ENCODE measurements at places on chromosomes 1 and 21. TPM values are rescaled to one million over a fixed set of nuclear protein-coding genes. Genes with fewer than 3 reads are reported as not detected.

The OPRD1 gene
- 0.03 TPM for total RNA-seq

The OLIG2 gene
- total RNA-seq: not detected

The EXTL1 gene
- not detected for total RNA-seq

The CFHR4 gene
- total RNA-seq: not detected

The NDUFS5 gene
- 1,133 TPM for total RNA-seq

The SLC2A5 gene
- not detected for total RNA-seq

The LRRC8C gene
- 11.1 TPM for total RNA-seq

GRCh38 chr21:36692835-36693488 lies 6.0 kb upstream of the SIM2 start:
- no peak for DNase-seq

GRCh38 chr1:29385966-29386365 lies 149.6 kb downstream of the PTPRU start:
- no peak for DNase-seq

DNA sequence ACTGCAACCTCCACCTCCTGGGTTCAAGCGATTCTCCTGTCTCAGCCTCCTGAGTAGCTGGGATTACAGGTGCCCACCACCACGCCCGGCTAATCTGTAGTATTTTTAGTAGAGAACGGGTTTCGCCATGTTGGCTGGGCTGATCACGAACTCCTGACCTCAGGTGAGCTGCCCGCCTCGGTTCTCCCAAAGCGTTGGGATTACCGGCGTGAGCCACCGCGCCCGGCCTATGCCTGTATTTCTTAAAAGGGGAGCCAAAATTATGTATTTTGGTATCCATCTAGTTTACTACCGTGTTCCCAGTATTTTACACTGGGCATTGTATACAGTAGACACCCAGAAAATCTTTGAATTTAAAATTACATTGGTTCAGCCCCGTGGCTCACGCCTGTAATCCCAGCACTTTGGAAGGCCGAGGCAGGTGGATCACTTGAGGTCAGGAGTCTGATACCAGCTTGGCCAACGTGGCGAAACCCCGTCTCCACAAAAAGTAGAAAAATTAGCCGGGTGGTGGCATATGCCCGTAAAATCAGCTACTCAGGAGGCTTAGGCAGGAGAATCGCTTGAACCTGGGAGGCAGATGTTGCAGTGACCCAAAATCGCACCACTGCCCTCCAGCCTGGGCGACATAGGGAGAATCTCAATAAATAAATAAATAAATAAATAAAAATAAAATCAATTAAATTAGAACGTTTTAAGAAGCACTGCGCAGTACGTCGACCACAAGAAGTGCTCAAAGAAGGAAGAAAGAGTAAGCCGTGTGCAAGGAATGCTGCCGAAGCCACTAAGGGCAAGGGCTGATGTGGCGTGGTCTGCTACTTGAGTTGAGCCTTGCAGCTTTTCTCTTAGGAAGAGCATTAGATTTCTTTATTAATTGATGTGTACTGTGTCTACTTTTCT lies 1.5 kb upstream of the THRAP3 start:
- no peak for DNase-seq

- DNase-seq: no peak
Measured at GRCh38 chr1:202802998-202803932, 5.0 kb downstream of the KDM5B start.

GRCh38 chr1:149962039-149962647 lies 25.5 kb upstream of the MTMR11 start:
- peak; percentile 61 for DNase-seq

DNA sequence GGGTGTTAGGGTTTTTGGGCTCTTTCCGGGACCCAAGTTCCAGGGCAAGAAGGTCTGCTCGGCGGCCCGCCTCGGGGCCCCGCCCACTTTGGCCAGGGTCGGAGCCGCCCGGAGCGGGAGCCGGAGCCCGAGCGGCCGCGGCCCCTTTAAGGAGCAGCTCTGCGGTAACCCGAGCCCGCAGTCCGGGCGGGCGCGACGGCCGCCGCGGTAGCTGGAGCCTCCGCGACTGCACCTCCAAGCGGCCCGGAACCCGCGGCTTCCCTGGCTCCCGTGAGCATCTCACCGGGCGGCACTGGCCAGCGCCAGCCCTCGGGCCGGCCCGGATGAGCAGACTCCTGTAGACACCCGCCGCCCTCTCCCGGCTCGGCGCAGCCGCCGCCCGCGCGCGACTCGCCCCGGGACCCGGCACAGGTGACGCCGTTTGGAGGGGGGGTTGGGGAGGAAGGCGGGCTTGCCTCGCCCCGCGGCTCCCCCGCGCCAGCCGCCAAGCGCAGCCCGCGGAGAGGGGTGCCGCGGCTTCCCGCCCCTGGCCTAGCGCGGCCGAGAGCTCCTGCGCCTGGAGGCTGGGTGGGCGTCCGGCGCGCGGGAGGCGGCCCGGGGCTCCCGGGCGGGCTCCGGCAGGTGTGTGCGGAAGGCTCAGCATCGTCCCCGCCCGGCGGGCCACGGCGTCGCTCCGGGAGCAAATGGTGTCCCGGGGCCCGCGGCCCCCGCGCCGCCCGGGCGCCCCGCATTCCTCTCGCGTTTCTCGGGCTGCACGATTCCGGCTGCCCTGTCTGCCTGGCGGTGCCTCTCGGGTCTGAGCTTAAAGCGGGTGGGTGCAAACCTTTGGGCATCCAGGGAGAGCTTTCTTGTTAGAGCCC lies at the start of gene TLCD4:
TLCD4 (plus strand) TSS at position 149 of the 860 bp plus-strand sequence. CDS start 26,547 bp downstream, outside the sequence.
- peak; percentile 57 for DNase-seq

DNA sequence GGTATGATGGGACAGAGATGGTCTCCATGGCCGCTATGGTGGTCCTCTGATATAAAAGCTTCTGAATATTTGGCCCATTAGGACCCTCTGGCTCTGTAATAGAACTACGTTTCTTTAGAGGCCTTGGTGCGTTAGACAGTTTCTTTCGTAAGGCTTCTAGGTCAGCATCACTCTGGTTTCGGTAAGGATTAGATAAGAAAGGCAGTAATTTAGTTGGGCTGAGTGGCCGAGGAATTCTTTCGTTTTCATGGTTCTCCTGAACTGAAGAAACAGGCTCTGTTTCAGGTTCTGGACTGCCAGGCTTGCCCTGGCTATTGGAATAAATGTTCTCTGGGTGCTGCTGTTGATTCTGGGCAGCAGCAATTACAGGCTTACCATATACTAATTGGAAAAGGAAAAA lies 49.5 kb downstream of the TP53BP2 start:
- DNase-seq: no peak

DNA sequence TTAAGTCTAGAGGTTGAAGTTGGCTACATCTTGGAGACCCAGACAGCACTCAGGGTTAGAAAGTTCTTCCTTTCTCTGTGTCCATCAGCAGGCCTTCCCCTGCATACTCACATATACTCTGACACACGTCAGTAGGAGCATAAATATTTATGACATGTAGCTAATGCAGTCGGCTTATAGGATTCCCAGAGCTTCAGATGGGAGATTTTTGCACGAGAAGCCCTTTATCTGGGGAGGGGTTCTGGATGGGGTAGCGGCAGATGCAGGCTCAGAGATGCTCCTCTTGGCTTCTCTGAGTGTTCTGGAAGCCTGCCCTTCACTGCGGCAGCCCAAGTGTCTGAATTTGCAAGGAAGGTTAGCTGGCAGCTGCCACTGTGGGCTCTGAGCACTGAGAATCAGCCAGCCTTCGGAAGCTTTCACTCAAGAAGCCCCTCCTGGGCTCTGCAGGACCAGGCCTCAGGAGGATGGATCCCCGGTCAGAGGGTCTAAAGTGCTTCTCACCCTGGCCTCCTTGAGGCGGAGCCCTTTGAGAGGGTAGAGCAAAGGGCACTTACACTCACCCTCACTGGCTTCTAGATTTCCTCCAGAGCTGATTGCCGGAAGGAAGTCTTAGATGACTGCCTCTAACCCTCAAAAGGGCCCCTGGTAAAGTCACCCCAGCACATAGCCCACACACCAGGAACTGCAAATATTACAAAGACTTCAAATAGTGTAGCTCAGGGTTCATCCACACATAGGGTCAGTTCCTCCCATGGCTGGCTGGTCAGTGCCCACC lies 68.1 kb upstream of the NFASC start:
- no peak for DNase-seq

DNA sequence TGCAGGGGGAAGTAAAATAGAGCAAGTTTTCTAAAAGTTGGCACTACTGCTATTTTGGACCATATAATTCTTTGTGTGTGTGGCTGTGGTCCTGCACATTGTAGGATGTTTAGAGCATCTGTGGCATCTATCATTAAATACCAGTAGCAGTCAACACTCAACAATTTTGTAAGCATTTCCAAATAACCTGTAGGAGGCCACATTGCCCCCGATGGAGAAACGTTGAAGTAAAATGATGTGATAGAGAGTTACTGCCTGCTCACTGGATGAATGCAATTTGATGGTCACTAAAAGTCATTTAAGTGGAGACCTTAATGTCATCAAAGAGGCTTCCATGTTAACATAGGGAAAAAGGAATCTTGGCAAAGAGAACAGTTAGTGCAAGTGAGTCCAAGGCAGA lies 560.8 kb downstream of the NEGR1 start:
- no peak for DNase-seq

DNA sequence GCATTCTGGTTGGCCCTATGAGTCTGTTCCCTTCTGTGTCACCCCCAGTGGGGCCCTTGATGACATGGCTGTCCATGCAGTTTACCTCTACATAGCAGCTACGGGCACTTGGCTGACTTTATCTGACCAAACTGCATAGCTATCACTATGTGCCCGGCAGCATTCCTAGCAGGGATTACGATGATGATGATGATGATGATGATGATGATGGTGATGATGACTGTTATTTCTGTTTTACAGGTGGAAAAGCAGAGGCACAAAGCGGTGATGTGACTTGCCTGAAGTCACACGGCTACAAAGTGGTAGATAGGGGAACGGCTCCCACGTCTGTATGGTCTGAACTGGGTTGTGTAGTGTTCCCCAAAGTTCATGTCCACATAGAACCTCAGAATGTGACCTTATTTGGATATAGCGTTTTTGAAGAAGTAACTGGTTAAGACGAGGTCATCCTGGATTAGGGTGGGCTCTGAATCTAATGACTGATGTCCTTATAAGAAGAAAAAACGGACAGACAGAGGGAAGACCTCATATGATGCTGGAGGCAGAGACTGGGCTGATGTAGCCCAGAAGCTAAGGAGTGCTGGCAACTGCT lies 57.6 kb downstream of the RUNX1 start:
- DNase-seq: no peak

DNA sequence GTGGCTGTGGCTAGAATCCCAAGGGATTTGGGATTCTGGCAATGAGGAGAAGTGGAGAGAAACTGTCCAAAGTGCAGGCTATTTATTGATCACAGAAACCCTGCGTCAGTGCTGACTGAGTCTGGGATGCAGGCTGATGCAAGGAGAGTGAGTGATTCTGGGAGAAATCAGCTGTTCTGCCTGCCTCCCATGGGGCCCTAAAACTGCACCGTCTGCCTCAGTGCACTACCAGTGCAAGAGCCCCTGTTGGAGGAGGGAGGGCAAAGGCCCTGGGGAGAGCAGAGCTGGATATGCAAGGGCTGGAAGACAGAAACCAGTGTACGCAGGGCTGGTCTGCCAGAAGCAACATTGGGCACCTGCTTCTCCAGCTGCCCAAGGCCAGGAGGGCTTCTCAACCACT lies 42.6 kb downstream of the C1orf198 start:
- DNase-seq: no peak

- DNase-seq: no peak
Measured at GRCh38 chr1:226461087-226461486, 53.2 kb upstream of the PARP1 start.

DNA sequence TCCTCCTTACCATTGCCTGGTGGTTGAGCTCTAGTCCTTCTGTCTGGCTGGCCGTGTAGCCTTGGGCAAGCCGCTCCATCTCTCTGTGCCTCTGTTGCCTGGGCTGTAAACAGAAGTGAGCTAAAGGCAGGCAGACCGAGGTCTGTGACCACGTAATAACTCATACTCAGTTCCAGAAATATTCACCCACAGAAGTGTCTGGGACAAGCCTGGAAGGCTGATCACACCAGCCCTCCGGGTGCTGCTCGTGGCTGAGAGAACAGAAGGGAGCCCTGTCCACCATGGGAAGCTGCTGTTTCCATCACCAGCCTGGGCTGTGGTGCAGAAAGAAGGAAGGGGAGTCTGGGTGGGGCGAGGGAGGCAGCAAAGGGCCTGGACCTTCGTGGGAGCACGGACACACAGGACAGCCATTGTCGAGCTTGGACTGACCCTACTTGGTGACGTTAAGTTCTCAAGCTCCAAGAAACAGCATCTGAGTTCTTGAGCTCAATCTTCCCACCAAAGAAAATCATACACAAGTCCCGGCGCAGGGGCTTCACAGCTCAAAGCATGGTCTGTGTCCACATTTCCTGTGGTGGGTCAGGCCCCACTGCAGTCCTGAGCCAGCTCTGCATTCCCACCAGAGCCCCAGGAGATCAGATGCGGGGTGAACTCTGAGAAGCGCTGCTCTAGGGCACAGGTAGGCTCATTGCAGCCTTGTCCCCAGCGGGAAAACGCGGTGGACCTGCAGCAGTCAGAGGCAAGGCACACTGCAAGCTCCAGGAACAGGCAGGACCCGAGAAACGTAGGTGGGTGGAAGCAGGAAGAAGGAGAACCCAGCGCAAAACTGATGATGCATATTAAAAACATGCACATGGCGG lies 61.8 kb downstream of the RUNX3 start:
- no peak for DNase-seq

GRCh38 chr1:56223968-56224367 lies 355.4 kb downstream of the PLPP3 start:
- no peak for DNase-seq

- DNase-seq: peak; percentile 45
Measured at GRCh38 chr1:91851130-91852010, 34.6 kb downstream of the TGFBR3 start.

GRCh38 chr1:35832276-35832905 lies 24.6 kb downstream of the AGO4 start:
- no peak for DNase-seq

- no peak for DNase-seq
Measured at GRCh38 chr1:61261595-61261994, 179.2 kb downstream of the NFIA start.

- DNase-seq: no peak
Measured at GRCh38 chr1:86396498-86396890, 371 bp upstream of the ODF2L start.

DNA sequence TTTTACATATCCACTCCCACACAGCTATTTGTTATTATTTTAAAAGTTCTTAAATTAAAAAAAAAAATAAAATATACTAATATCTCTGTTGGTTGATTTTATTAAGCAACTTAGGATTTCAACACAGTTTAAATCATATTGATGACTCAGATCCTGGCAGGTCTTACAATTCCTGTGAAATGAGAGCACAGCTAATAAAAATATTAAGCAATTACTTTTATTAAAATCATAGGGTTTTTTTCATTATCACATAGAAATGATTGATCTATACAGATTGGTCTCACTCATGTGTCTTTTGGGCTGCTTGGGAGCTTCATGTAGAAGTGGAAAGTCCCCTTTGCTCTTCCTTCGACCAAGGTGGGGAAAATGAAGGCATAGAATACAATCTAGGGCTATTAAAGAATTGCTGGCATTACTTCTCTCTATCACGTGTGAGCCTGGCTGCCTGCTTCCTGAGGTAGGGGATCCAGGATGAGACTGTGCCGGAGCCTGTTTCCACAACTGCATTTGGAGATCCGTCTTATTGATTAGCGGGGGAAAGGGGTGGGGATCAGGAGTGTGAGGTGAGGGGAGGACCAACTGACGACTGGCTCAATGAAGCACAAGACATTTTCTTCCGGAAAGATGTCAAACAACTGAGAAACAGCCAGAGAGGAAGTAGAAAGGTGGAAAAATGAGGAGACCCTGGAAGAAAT lies 858.0 kb downstream of the USP25 start:
- DNase-seq: no peak

All from SJSA1 (cell line).